ENCODE measurements at places on chromosomes 16 and 17. TPM values are rescaled to one million over a fixed set of nuclear protein-coding genes. Genes with fewer than 3 reads are reported as not detected.

METRN gene
- 190 TPM for total RNA-seq

ADGRG1 gene
- total RNA-seq = 205 TPM

NOL11 gene
- total RNA-seq = 81.4 TPM

PTX4 gene
- total RNA-seq = not detected

MFSD11 gene
- total RNA-seq = 21.8 TPM

CTF1 gene
- total RNA-seq = 0.24 TPM

CBLN1 gene
- 0.06 TPM for total RNA-seq

CLDN7 gene
- 0.65 TPM for total RNA-seq

HMOX2 gene
- total RNA-seq = 51.0 TPM

SPHK1 gene
- 62.2 TPM for total RNA-seq

CENPX gene
- 156 TPM for total RNA-seq

CCL18 gene
- not detected for total RNA-seq

PHOSPHO1 gene
- 1.1 TPM for total RNA-seq

SOX15 gene
- total RNA-seq = 0.36 TPM

CA7 gene
- not detected for total RNA-seq

PITPNM3 gene
- 2.9 TPM for total RNA-seq

GUCY2D gene
- total RNA-seq = not detected

DBNDD1 gene
- total RNA-seq = 61.2 TPM

CCL3 gene
- total RNA-seq = not detected

HOXB3 gene
- 5.5 TPM for total RNA-seq

SEZ6L2 gene
- total RNA-seq = 24.4 TPM

TPSD1 gene
- total RNA-seq = not detected

MYH8 gene
- not detected for total RNA-seq

MYO15A gene
- 0.42 TPM for total RNA-seq

TP53TG3B gene
- not detected for total RNA-seq

PRSS53 gene
- total RNA-seq = 1.8 TPM

All from A549 treated with DMSO at 1 μM for 4 hours (cell line).